ENCODE measurements at places on chromosomes 13 and 19.

DNA sequence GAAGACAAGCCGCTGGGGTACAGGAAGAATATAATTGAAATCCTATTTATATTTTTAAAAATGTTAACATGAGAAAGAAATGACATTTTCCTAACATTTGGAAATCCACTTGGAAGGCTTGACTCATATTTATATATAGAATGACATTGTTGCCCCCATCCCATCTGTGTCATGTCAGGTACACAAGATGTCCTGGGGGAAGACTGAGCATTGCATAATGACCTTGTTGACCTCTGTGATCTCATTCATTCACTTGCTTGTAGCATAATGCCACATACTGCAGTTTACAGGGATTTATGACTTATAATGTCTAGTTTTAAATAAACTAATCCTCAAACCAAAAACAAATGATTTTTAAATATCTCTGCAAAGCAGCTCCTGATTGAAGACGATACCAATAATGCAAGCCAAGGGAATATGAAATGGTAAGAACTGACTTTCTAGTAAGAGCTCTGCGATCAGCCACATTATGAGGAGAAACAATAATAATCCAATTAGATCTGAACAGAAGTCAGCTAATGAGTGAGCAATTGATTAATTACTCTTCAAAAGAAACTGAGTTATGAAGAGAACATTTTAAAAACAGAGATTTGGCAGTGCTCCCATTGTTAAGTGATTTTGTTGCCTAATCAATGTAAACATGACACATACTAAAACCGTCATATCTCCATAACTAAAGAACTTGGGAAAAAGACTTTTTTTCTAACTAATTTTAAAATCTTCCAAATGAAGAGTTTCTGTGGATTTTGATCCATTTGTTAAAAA is 21.2 kb upstream of the VWA8 start:
- DNase-seq: no peak

DNA sequence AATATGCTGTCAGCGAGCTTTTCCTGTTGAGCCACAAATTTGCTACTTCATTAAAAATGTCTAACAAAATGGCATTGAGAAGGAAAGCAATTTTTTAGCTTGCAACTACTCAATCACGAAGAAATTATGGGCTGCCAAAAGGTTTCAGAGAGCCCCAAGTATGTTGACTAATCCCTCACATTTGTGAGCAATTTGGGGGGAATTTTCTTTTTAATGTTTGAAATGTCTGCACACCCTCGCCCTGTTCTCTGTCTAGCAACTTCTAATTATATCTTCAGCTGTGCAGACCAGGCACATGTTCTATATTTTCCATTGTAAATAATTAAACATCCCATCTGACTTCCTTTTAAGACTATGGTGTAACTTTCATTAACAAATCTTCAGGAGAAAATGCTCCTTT is 192.9 kb downstream of the DCT start:
- DNase-seq: no peak

GRCh38 chr19:19600793-19601330 is 17.6 kb downstream of the PBX4 start:
- no peak for DNase-seq

GRCh38 chr13:25981060-25981459 is 70.8 kb downstream of the SHISA2 start:
- no peak for DNase-seq

DNA sequence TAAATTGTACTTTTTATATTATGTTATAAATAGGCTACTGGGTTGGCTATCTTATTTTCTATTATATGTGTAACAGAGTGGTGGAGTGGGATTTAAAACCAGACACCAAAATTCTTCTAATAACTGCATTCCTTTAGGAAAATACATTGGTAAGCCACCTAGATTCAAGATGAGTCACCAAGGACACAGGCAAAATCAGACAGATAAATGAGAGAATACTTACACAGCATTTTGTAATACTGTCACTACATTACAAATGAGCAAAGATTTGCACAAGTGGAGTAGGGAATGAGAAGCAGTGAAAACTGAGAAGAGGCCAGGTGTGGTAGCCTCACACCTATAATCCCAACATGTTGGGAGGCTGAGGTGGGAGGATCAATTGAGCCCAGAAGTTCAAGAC is 6.2 kb upstream of the SPART start:
- DNase-seq: no peak

DNA sequence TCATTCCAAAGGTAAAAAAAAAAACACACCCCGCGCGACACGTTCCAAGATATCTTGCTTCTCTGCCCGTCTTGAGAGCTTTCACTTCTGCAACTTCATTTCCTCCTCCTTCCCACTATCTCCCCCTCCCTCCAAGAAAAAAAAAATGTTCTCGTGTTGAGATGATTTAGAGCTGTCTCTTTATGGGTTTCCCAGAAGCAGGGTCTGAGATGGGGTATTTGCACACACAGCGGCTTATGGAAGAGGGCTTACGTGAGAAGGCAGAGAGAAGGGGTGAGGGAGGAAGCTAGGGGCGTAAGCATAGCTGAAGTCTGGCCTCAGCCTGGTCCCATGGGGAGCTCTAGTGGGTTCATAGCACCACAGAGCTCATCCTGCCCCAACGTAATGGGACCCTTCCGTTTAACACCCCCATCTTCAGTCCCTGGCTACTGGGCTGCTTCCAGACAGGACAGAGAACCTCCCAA is 31.3 kb upstream of the USE1 start:
- DNase-seq: peak; percentile 42

GRCh38 chr19:19606021-19606420 is 12.5 kb downstream of the PBX4 start:
- DNase-seq: peak; percentile 43

- DNase-seq: no peak
These were observed 4.7 kb upstream of the MEX3D start for GRCh38 chr19:1572795-1573194.

- DNase-seq: peak; percentile 30
These were observed 516 bp upstream of the ATP1A3 start for GRCh38 chr19:41994521-41994971.

- peak; percentile 92 for DNase-seq
These were observed 5.1 kb downstream of the GRIN2D start for GRCh38 chr19:48398375-48399235.

GRCh38 chr19:10474962-10475451 is 28.1 kb downstream of the KEAP1 start:
- DNase-seq: no peak

DNA sequence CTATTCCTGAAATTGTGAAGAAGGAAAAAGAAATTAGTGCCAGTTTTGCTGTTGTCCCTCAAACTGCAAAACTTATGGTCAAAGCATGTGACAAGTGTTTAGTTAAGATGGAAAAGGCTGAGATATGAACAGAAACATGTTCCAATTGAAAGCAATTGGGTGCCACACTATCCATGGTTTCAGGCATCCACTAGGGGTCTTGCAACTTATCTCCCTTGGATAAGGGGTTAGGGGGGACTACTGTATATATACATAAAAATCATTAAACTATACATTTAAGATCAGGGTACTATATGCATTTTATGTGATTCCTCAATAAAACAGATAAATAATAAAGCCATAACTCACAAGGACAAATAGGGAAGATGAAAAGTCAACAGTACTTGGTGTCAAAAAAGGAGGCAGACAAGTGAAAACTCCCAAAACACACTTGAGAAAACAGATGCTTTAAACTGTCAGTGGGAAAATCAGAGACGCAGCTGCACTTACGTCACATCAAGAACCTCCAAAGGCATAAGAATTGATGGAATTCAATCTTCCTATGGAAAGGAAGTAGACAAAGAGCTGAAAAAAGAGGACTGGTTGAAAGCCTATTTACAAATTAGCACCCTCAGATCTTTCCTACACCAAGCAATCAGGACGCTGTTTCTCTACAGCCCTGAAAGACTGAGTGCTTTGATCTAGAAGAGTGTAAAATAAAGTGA is 8.1 kb downstream of the SPART start:
- DNase-seq: no peak

GRCh38 chr19:1230783-1231489 is 6.9 kb downstream of the CBARP start:
- DNase-seq: no peak

- DNase-seq: no peak
These were observed 41.9 kb downstream of the ADPRHL1 start for GRCh38 chr13:113411216-113412023.

DNA sequence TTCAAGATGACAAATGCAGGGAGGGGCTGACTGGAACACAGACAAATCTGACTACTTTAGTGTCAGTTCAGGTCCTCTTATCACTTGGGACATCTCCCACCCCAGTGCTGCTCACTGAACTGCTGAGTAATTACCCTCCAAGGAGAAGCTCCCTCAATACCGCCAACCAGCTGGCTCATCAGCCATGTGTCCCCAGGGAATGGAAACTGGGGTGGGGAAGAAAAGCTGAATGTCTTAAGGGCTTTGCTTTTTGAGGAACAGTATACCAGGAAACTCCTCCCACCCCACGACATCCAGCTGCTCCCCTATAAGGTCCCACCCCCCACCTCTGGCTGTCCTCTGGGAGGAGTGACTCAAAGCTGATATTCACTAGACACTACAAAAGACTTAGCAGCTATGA is 2.0 kb downstream of the ZNF823 start:
- DNase-seq: no peak

DNA sequence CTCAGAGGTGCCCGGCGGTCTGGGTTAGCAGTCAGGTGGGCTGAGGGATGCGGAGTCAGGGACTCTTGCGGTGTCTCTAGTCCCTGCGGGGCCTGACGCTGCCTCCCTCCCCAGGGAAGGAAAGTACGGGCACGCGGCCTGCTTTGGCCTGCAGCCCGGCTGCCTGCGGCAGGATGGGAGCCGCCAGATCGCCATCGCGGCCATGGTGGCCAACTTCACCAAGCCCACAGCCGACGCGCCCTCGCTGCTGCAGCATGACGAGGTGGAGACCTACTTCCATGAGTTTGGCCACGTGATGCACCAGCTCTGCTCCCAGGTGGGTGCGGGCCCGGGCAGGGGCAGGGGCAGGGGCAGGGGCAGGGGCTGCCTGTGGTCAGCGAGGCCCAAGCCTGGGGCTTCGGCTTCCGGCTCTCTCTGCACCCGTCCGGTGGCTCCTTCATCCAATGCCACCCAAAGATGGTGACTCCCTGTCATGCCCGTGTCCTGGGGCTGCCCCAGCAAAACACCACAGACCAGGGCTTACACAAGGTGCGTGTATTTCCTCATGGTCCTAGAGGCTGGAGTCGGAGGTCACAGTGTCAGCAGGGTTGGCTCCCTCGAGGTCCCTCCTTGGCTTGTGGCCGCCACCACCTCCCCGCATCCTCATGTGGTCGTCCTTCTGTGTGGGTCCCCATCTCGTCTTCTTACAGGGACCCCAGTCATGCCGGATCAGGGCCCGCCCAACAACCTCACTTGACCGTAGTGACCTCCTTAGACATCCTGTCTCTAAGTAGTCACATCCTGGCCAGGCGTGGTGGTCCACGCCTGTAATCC is 11.3 kb upstream of the ZNF554 start:
- no peak for DNase-seq

GRCh38 chr13:28583651-28584091 is 75.3 kb upstream of the POMP start:
- no peak for DNase-seq

DNA sequence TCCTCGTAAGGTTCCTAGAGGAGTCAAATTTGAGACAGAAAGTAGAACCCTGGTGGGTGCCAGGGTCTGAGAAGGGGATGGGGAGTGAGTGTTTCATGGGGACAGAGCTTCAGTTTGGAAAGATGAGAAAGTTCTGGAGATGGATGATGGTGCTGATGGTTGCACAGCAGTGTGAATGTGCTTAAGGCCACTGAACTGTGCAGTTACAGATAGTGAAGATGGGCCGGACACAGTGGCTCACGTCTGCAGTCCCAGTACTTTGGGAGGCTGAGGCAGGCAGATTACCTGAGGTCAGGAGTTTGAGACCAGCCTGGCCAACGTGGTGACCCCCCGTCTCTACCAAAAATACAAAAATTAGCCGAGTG is 917 bp downstream of the SPC24 start:
- DNase-seq: no peak

- DNase-seq: no peak
These were observed 19.8 kb downstream of the UGGT2 start for GRCh38 chr13:96033220-96034015.

- no peak for DNase-seq
These were observed 12.3 kb downstream of the ZNF507 start for GRCh38 chr19:32357720-32358119.

- no peak for DNase-seq
These were observed 100.4 kb downstream of the RFC3 start for GRCh38 chr13:33918199-33918932.

DNA sequence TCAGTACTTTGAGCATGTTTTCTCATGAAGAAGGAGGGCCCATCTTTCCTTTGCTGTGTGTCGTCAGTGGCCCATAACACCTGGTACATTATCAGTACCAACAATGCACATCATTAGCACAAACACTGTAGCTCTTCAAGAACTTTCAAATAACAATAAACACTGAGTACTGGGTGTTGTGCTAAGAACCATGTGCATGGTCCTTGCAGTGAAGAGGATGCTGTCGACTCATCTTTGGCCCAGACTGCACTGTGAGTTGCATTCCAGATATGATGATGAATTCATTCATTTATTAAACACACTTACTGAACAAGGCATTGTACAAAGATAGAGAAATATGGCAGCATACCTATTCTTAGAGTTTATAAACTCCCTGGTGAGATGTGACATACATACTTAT is 55.8 kb downstream of the FLT3 start:
- DNase-seq: no peak

- no peak for DNase-seq
These were observed 1.0 kb downstream of the TMEM59L start for GRCh38 chr19:18613589-18614234.

DNA sequence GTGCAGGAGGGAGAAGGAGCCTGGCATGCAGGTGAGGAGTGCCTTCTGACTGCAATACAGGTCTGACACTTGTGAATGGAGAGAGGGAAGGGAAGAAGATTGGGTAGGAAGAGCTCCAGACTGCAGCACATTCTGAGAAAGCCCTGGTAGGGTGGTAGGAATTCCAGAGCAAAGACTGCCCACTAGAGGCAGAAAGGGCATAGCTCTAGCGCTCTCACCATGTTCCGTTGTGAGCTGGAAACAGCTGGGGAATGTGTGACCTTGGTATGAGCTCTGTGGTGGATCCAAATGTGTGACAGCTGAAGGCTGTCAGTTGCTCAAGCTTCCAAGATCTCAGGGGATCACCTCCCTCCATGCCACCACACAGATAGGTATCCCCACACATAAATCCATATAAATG is 2.9 kb upstream of the MTUS2 start:
- no peak for DNase-seq

GRCh38 chr13:46401432-46401831 is 14.4 kb upstream of the RUBCNL start:
- no peak for DNase-seq

DNA sequence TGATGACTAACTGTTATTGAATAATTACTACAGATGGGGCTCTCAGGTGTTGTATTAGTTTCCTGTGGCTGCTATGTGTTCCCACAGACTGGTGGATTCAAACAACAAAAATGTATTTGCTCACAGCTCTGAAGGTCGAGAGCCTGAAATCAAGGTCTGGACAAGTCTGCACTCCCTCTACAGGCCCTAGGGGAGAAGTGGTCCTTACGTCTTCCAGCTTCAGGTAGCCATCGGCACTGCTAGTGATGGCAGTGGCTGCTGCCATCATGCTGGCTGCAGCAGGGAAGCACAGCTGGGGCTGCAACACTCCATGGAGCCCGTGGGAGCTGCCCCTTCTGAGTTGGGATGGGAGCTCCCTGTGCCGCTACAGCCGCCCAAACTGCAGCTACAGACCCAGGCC is 1.9 kb downstream of the TEX26 start:
- DNase-seq: no peak

- no peak for DNase-seq
These were observed 11.2 kb upstream of the CEACAM19 start for GRCh38 chr19:44660081-44660480.

Data from stimulated activated naive CD8-positive, alpha-beta T cell treated with anti-CD3 and anti-CD28 coated beads, Interleukin-15, amount 100 ng/mL, for 72 hours (primary cell).